ENCODE measurements at places on chromosomes 4 and X. TPM values are rescaled to one million over a fixed set of nuclear protein-coding genes. Genes with fewer than 3 reads are reported as not detected.

GRCh38 chr4:35506161-35506560 is 738.2 kb downstream of the ARAP2 start:
- H3K4me3 ChIP-seq, result no peak overlapping the region
- H3K27ac ChIP-seq, result no peak overlapping the region
- H3K36me3 ChIP-seq, result no peaks in the 10 kb centered on the region

DNA sequence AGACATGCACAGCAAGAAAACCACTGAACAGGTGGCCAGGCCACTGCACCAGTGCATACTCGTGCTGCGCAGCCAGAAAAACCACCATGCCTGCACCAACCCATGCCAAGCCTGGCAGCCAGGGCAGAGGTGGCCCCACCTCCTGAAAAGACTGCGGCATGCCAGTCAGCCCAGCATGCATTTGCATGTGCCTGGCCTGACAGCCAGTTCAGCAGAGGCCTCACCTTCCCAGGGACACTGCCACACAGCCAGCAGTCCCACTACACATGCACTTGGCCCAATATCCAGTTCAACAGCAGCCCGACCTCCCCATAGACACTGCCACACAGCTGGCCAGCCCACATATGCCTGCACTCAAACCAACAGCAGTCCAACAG is 43.5 kb upstream of the DDX60 start:
- H3K36me3 ChIP-seq, result no peaks in the 10 kb centered on the region
- no peaks in the 10 kb centered on the region for H3K4me1 ChIP-seq
- H3K27me3 ChIP-seq, result no peaks in the 10 kb centered on the region
- no peak for DNase-seq
- no peak overlapping the region for H3K4me3 ChIP-seq
- no peak overlapping the region for H3K27ac ChIP-seq

- H3K4me3 ChIP-seq, result no peak overlapping the region
- H3K27me3 ChIP-seq, result no peaks in the 10 kb centered on the region
- no peak for DNase-seq
These were observed 205.4 kb upstream of the GNPDA2 start for GRCh38 chr4:44931720-44932119.

DNA sequence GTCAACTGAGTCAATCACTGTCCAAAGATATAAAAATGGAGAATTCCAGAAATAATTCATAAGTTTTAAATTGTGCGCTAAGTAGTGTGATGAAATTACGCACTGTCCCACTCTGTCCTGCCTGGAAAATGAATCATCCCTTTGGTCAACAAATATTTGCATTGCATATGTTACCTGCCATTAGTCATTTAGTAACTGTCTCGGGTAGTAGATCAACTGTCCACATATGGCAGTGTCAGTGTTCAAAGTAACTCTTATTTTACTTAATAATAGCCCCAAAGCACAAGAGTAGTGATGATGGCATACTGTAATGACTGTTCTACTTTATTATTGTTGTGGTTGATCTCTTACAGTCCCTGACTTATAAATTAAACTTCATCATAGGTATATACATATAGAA is 3.4 kb downstream of the YTHDC1 start:
- H3K27me3 ChIP-seq, result no peaks in the 10 kb centered on the region
- H3K4me3 ChIP-seq, result peak overlapping the region; percentile 87
- H3K36me3 ChIP-seq, result no peaks in the 10 kb centered on the region
- no peak overlapping the region for H3K27ac ChIP-seq
- peaks cover 46% of the 10 kb centered on the region for H3K4me1 ChIP-seq

PWWP3B gene
- 1.1 TPM for total RNA-seq

- no peaks in the 10 kb centered on the region for H3K27me3 ChIP-seq
- no peak overlapping the region for H3K27ac ChIP-seq
- peaks cover 8% of the 10 kb centered on the region for H3K4me1 ChIP-seq
- H3K36me3 ChIP-seq, result no peaks in the 10 kb centered on the region
- no peak overlapping the region for H3K4me3 ChIP-seq
These were observed 31.2 kb downstream of the KIAA0232 start for GRCh38 chr4:6813725-6814124.

- no peak overlapping the region for H3K27ac ChIP-seq
- no peaks in the 10 kb centered on the region for H3K27me3 ChIP-seq
- no peaks in the 10 kb centered on the region for H3K4me1 ChIP-seq
- H3K4me3 ChIP-seq, result no peak overlapping the region
- H3K36me3 ChIP-seq, result no peaks in the 10 kb centered on the region
These were observed 221.5 kb upstream of the NDST4 start for GRCh38 chr4:115334736-115335411.

DNA sequence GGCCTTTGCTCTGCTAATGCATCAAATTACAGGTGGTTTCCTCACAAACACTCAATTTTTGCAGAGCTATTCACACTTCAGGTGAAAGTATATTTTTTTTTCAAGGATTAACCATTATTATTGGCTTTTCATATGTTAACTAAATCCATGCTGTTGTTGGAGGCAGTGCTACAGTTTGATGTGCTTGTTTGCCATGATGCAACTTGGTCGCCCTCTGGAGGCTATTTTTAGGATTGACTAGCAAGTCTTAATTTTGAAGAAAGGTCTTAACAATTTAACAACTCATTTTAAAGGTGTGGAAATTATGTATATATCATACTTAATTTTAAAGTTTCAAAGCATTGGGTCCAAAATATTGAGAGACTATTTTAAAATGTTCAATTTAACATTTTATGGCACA is 168.8 kb upstream of the FAM47A start:
- no peak overlapping the region for H3K4me3 ChIP-seq
- peaks cover 31% of the 10 kb centered on the region for H3K27me3 ChIP-seq
- H3K27ac ChIP-seq, result no peak overlapping the region
- H3K4me1 ChIP-seq, result no peaks in the 10 kb centered on the region
- no peaks in the 10 kb centered on the region for H3K36me3 ChIP-seq

DNA sequence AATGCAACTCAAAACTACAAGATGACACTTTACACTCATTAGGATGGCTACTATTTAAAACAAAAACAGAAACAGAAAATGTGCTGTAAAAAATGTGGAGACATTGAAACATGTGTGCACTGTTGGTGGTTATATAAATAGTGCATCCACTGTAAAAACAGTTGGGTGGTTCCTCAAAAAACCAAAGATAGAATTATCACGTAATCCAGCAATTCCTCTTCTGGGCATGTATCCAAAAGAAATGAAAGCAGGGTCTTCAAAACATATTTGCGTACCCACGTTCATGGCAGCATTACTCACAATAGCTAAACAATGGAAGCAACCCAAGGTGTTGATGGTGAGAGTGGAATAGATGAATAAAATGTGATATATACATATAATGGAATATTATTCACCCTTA is 967.2 kb downstream of the TRAM1L1 start:
- H3K36me3 ChIP-seq, result no peaks in the 10 kb centered on the region
- H3K27me3 ChIP-seq, result no peaks in the 10 kb centered on the region
- peaks cover 4% of the 10 kb centered on the region for H3K4me1 ChIP-seq
- DNase-seq, result no peak
- H3K27ac ChIP-seq, result no peak overlapping the region

DNA sequence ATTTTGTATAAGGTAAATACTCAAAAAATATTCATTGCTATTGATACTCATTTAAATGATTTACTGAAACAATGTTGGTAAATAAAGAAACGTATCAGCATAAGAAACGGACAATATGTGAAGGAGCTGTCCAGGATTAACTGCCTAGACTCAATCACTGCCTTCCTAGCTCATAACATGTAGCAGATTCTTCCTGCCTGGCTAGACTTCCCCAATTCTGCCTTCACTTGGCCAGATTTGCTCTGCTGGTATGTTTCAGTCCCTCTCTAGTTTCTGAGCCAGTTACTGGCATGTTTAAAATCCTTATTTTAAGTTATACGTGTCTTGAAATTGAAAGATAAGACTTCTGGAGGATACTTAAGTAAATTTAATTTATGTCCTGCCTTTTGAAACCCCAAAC is 740.3 kb downstream of the CENPC start:
- H3K27me3 ChIP-seq, result no peaks in the 10 kb centered on the region
- H3K27ac ChIP-seq, result no peak overlapping the region
- no peak for DNase-seq
- no peak overlapping the region for H3K4me3 ChIP-seq
- no peaks in the 10 kb centered on the region for H3K4me1 ChIP-seq
- no peaks in the 10 kb centered on the region for H3K36me3 ChIP-seq

- DNase-seq, result no peak
- no peak overlapping the region for H3K27ac ChIP-seq
- no peaks in the 10 kb centered on the region for H3K27me3 ChIP-seq
These were observed 41.0 kb upstream of the PITX2 start for GRCh38 chr4:110663738-110664444.

DNA sequence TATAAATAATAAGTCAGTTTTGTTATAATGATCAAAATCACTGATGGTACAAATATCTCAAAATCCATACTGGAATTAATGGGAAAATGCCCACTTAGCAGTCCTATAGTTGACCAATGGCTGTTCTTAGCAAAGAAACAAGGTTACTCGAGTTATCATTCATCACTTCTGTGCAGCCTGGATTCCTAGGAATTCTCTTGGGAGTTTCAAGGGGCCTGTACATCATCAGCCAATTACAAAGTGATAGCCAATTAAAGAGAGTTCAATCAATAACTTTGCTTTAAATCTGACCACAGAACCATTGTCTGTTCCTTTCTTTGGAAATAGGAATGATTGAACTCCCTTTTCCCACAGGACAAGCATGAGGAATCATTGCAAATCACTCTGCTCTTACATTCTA is 205.5 kb downstream of the PCDH19 start:
- no peaks in the 10 kb centered on the region for H3K27me3 ChIP-seq
- DNase-seq, result no peak
- no peaks in the 10 kb centered on the region for H3K4me1 ChIP-seq

RIBC1 gene
- total RNA-seq, result 0.39 TPM

ADH1A gene
- total RNA-seq, result not detected

CCNA2 gene
- 160 TPM for total RNA-seq

FAM47A gene
- total RNA-seq, result not detected

TRIM61 gene
- 0.38 TPM for total RNA-seq

DNA sequence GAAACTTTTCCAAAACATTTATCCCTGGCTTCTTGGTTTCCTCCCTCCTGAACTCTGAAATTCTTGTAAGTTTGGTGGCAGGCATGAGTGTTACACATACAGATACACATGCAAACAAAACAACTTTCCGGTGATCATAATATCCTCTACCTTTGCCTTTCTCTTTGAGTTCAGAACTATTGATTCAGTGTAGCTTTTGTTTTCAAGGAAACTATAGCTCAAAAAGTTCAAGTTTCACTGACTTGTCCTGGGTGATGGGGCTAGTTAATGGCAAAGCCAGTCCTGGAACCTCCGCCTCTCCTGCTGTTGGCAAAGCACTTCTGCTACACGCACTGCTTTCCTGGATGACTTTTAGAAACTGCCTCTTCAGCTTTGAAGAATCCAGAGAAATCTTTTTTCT is 177.3 kb upstream of the FAT1 start:
- no peak overlapping the region for H3K4me3 ChIP-seq
- H3K27ac ChIP-seq, result no peak overlapping the region
- H3K27me3 ChIP-seq, result no peaks in the 10 kb centered on the region
- no peaks in the 10 kb centered on the region for H3K36me3 ChIP-seq
- no peak for DNase-seq

GRCh38 chr4:123597586-123597985 is 201.0 kb downstream of the SPRY1 start:
- H3K27me3 ChIP-seq, result no peaks in the 10 kb centered on the region
- peaks cover 14% of the 10 kb centered on the region for H3K4me1 ChIP-seq
- no peak overlapping the region for H3K4me3 ChIP-seq
- H3K27ac ChIP-seq, result no peak overlapping the region
- no peak for DNase-seq

FTSJ1 gene
- total RNA-seq, result 91.2 TPM

SMPX gene
- total RNA-seq, result 0.70 TPM

MAGEA10 gene
- not detected for total RNA-seq

DNA sequence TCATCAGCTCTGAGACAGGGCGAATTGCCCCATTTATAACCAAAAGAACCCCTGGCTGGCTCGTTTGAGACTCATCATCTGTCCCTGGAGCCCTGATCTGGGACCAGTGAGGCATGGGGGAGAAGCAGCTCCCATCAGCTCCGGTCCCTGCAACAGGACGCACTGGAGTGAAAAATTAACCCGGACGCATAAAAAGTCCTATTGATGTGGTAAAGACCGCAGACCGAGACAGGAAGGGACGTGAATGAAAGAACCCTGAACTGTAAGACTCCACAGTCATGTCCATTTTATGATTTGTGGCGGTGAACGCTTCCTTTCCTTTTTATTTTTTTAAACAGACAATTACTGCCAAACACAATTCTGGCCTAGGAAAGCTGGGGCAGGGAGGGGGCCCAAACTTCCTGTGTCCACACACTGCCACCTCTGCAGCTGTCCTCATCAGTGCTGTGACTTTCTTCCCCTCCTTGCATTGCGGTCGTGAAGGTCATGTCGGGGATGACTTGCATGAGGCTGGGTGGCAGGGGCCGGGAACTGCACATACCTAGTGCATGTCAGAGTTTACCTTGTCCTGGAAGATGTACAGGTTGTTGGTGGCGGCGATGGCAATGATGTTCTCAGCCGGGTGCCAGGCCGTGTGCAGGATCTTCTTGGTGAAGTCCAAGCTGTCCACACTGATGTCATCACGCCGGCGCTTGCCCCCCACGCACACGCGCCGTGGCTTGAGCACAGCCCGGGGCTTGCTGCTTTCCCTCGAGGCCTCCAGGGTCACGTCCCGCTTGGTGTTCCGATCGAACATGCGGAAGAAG is 53.3 kb downstream of the WFS1 start:
- no peaks in the 10 kb centered on the region for H3K36me3 ChIP-seq
- H3K27me3 ChIP-seq, result no peaks in the 10 kb centered on the region
- H3K4me1 ChIP-seq, result no peaks in the 10 kb centered on the region
- no peak overlapping the region for H3K4me3 ChIP-seq
- no peak for DNase-seq

PPEF2 gene
- 0.58 TPM for total RNA-seq

GRCh38 chrX:96770315-96770714 is 85.7 kb downstream of the DIAPH2 start:
- no peak overlapping the region for H3K4me3 ChIP-seq
- H3K36me3 ChIP-seq, result no peaks in the 10 kb centered on the region
- peaks cover 5% of the 10 kb centered on the region for H3K4me1 ChIP-seq
- peak; percentile 5 for DNase-seq

- no peaks in the 10 kb centered on the region for H3K4me1 ChIP-seq
- no peak for DNase-seq
- H3K4me3 ChIP-seq, result no peak overlapping the region
- H3K27me3 ChIP-seq, result no peaks in the 10 kb centered on the region
- H3K27ac ChIP-seq, result no peak overlapping the region
These were observed 25.1 kb downstream of the ADRA2C start for GRCh38 chr4:3791256-3791655.

DNA sequence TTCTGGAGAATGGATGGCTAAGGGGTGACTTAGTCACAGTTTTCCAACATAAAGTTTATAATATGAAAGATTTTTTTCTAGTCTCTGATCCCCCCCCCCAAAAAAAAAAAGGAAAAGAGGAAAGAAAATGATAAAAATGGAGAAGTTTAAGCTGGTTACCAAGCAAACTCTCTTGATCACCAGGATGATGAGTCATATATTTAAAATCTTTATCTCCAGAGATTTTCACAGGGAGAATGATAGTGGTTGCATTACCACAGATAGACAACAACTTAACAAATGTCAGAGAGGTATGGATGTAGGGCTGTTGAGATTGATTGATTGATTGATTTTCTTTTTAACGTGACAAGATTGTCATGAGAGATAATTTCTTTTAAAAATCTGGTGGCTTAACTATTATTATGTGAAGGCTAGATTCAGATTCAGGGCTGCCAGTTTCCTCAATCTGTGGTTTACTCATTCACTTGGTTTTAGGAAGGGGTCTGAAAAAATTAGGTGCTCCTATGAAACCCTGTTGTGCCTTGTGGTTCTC is 13.3 kb upstream of the TEX13C start:
- H3K27me3 ChIP-seq, result no peaks in the 10 kb centered on the region
- DNase-seq, result no peak
- H3K4me3 ChIP-seq, result no peak overlapping the region
- H3K36me3 ChIP-seq, result no peaks in the 10 kb centered on the region
- no peak overlapping the region for H3K27ac ChIP-seq

Measured in GM23338 (cell line).